ENCODE measurements at places on chromosomes 12 and 14. TPM values are rescaled to one million over a fixed set of nuclear protein-coding genes. Genes with fewer than 3 reads are reported as not detected.

GRCh38 chr12:5220835-5221234, 177.2 kb downstream of the KCNA5 start:
- DNase-seq, result peak; percentile 73

DNA sequence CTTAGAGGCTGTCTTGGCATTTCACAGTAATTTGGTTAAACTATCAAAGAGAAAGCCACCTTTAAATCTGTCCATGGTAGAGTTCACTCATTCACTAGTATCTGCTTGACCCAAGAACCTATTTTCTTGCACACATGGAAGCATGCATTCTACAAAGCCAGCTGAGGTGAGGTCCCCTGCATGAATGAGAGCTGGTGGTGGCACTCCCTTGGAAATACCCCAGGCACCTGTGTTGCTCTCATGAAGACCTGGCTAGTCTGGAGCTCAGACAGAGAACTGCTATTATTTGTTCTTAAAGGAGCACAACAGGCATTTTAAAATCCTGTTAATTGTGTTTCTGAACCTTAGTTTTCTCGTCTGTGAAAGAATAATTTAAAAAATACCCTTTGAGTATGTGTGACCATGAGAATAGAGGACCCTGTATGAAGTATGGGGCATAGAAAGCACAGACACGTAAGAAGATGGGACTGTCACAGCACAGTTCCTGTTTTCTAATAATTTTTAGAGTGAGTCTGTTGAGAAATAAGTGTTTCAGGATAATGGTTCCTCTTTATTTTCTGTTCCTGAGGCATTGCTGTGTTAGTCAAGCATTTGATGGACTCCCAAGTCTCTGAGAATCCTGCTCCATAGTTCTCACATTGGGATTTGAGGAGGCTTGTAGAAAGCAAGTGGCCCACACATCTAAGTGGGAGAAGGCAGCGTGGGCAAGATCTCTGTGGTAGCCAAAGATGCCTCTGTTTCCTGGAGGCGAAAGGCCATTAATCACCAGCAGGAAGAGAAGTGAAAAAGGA, 10.9 kb downstream of the RGS6 start:
- no peak for DNase-seq

- DNase-seq, result no peak
These were observed 149.3 kb downstream of the DPF3 start for GRCh38 chr14:72744416-72745120.

DNA sequence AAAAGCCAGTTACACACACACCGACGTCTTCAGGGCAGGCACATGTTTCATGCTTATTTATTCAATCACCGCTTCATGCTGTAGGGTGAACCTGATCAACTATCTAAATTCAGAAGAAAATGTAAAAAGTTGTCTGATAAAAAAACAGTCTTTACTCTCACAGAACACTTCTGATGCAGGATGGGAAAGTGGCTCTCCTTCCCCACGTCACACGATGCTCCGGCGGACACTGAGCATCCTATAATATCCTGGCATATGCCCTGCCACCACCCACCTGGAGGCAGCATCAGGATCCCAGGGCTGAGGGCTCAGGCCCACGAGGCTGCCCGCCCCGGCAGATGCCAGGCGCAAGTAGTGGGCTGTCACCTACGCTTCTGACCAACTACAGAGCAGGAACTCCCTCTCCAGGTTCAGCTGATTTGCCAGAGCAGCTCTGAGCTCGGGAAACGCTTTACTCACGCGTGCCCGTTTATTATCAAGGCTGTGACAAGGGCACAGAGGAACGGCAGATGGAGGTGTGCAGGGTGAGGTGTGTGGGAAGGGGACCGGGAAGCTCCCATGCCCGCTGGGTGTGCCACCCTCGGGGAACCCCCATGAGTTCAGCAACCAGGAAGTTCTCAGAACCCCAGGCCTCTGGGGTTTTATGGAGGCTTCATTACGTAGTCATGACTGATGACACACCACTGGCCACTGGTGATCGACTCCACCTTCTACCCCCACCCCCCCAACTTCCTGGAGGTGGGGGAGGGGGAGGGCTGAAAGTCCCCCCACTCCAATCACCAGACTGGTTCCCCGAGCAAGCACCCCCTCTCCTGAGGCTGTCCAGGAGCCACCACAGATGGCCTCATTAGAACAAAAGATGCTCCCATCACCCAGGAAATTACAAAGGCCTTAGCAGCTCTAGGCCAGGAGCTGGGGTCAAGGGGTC, 32.1 kb downstream of the SLC15A4 start:
- no peak for DNase-seq

DNA sequence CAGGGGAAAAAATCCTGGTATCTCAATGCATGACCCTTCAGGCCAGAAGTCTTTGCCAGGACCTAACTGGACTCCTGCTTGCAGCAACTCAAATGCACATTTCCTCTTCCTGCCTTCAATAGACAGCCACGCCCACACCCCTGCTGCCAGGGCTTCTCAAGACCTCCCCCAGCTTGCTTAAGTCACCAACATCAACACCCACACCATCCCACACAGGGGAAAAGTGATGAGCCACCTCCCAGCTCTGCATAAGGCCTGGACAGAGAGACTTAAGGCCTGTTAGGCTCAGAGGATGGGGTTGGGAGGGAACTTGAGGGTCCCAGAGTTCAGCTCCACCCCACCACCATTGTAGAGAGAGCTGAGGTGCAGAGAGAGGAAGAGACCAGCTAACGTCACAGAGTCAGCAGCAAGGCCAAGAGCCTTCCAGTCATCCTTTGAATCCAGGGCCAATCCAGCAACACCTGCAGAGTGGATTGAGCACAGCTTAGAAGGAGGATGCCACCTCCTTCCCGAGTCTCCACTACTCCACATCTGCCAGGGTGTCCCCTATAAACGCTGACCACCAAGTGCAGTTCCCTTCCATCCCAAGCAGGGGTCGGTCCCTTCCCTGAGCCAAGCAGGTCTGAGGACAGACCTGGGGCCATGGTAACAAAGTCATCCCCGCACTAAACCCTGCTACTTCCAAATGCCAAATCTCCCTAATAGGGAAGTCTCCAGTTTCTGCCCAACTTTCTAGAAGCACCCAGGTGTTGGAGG, 50.0 kb downstream of the KDM2B start:
- DNase-seq, result peak; percentile 78

DNA sequence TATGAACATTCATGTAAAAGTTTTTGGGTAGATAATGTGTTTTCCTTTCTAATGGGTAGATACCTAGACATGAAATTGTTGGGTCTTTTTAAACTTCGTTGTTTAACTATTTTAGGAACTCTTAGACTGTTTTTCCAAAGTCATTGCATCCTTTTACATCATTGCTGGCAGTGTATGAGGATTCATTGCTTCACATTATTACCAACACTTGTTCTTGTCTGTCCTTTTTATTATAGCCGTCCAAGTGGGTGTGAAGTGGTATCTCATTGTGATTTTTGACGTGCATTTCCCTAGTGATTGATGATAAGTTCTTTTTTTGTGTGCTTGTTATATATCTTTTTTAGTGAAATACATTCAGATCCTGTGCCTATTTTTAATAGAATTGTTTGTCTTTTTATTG, 39.4 kb downstream of the USP15 start:
- no peak for DNase-seq

- no peak for DNase-seq
These were observed 64.5 kb downstream of the SPTB start for GRCh38 chr14:64815257-64815656.

KRT7 gene
- total RNA-seq, result 3.0 TPM

DNA sequence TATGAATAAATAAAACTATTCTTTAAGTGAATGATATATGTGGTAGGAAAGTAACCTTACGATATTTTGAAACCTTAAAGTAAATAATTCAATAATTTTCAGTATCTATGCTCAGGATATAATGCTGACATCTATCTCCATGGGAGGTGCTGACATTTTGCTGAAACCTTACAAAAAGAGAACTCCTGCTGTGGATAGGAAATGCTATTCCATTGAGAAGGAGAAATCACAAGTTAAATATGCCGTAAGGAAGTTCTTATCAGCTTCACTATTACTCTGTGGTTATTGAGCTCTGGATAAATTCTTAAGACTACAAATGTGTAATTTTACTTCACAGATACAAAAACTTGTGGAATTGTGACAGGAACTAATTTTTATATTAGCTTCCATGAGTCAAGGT, 722.1 kb downstream of the TMTC2 start:
- DNase-seq, result no peak

FOXA1 gene
- not detected for total RNA-seq

SIRT4 gene
- total RNA-seq, result 7.4 TPM
